ENCODE measurements at places on chromosomes 1 and 21.

- no peak for DNase-seq
Measured at GRCh38 chr1:11328444-11328843, 55.4 kb downstream of the UBIAD1 start.

GRCh38 chr1:89880679-89881078 lies 59.8 kb downstream of the LRRC8D start:
- no peak for DNase-seq

GRCh38 chr1:156226116-156226538 lies 13.3 kb downstream of the PMF1 start:
- DNase-seq, result no peak

GRCh38 chr1:91806769-91807700 lies 78.9 kb downstream of the TGFBR3 start:
- DNase-seq, result no peak

- DNase-seq, result no peak
Measured at GRCh38 chr1:247961791-247962190, 3.2 kb upstream of the OR2AK2 start.

DNA sequence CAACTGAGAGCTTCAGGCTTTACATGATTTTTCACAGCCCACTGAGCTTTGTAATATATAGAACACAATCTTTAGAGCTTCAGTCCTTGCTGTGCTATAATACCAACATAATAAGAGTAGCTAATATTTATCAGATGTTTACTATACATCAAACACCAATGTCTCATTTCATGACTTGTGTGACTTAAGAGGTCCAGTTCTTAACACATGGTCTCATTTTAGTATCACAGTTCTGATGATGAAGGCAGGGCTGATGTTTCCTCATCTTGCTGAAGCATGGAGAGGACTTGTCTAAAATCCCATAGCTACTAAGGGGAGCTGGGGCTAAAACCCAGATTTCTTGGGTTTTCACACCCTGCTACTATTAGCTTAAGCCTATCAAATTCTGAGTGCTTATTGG lies 5.5 kb downstream of the MTR start:
- no peak for DNase-seq

GRCh38 chr1:223872308-223872901 lies 26.7 kb upstream of the TP53BP2 start:
- DNase-seq, result no peak

- DNase-seq, result no peak
Measured at GRCh38 chr1:61282387-61282786, 200.0 kb downstream of the NFIA start.

GRCh38 chr1:187009320-187009719 lies 180.6 kb downstream of the PLA2G4A start:
- no peak for DNase-seq

GRCh38 chr1:185421485-185422107 lies 104.6 kb upstream of the IVNS1ABP start:
- no peak for DNase-seq

DNA sequence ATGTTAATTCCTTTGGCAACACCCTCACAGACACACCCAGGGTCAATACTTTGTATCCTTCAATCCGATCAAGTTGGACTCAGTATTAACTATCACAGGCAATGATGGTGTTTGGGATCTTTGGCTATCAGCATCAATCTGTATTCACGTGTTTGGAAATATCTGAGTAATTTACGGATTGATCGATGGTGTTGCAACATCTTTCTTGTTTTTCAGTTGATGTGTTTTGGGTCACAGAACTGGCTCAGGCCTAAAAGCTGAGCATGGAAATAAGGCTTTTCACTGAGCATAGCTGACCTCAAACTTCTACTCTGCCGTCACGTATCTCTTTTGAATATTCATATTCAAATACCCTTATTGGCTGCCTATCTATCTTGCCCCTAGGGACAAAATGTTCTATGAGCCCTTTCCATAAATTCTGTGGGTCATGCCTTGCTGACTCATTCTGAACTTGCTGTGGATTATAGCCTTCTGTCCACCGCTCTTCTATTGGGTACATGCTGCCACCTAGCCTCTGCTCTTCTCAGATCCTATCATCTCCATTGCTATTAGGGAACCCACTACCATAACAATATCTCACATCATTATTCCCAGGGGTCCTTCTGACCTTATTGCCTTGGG lies 156.0 kb downstream of the PDE4B start:
- DNase-seq, result no peak

DNA sequence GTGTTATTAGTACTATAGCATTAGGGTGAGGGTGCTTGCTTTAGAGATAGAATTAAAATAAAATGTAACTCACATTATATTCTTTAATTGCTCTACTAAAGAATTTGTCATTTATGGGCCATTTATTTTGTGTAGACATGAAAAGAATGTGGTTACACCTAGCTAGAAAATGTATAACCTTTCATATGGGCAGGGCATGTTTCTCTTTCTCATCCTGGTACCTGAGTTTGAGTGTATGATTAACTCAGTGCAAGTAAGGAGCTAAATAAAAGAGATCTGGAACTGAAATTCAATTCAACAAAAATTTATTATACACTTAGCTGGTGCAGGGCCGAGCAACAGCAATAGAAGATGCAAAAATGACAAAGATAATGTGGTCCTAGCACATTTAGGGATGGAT lies 47.4 kb downstream of the MAP3K7CL start:
- no peak for DNase-seq

GRCh38 chr21:14712121-14712715 lies 166.1 kb upstream of the SAMSN1 start:
- no peak for DNase-seq

DNA sequence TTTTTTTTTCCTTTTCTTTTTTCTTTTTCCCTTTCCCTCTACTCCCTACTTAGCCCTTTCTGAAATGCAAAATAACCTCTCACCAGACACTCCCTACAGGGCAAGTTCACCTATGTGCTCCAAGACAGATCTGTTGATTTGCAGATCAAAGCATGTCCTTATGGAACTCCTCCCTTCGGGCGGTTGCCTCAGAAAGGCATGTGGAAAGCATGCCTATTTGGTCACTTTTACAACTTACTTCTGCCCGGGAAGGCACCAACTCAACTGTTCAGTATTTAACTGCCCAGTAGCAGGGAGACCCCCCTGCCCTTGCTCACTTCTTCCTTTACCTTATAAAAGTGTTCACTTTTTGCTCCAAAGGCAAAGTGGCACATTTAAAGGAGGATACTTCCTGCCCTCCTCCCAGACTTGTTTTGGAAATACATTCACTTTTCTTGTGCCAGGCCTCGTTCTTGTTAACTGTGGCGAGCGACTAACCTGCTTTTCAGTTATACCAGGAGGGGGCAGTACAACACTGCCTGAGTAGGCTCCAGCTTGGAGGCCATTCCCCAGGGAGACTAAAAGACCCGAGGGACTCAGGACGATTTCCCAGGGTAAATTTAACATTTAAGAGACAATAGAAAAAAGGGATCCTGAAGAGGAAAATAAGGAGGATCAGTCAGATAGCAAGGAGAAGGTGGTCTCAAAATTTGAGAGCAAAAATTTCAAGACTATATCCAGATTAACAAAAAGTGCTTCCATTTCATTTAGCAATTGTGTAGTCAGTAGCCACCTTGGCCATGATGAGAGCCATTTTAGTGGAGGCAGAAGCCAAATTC lies 12.3 kb upstream of the SLAMF7 start:
- DNase-seq, result peak; percentile 75

- no peak for DNase-seq
Measured at GRCh38 chr1:111052246-111052645, 87.6 kb downstream of the DRAM2 start.

DNA sequence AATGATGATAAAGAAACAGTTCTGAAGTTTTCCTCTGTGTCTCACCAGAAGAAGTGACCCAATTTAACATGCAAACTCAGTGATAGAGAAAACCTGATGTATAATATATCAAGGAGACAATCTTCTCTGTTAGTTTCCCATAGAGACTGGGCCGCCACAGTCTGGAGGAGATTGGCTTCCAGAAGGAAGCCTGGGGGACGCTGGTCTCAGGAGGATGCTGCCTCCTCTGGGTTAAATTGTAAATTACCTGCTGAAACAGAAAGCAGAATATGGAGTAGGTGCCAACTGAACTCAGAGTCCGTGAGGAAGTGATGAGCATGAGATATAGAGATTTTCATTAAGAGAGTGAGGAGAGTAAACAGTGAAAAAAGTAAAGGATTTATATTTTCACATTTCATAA lies 15.8 kb downstream of the OR14I1 start:
- DNase-seq, result peak; percentile 25

GRCh38 chr1:193416226-193417024 lies 230.0 kb upstream of the B3GALT2 start:
- DNase-seq, result no peak

GRCh38 chr1:92184632-92185031 lies 33.1 kb upstream of the C1orf146 start:
- DNase-seq, result no peak

DNA sequence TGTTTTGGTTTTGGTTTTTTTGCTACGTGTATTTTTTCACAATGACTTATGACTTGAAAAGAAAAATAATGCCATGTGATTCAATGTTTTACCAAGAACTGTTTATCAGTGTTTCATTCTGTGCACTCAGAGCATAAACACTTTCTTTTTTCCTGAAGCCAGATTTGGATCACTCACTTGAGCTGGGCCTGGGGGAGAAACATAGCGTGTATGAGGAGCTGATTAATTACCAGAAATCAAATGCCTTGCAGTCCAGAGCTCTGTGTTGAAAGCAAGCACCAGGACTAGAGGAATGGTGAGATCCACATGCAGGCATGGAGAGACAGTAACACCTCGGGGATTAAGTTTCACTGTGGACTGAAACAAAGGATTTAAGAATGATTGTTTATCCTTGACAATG lies 642.1 kb upstream of the ADGRL2 start:
- DNase-seq, result no peak

DNA sequence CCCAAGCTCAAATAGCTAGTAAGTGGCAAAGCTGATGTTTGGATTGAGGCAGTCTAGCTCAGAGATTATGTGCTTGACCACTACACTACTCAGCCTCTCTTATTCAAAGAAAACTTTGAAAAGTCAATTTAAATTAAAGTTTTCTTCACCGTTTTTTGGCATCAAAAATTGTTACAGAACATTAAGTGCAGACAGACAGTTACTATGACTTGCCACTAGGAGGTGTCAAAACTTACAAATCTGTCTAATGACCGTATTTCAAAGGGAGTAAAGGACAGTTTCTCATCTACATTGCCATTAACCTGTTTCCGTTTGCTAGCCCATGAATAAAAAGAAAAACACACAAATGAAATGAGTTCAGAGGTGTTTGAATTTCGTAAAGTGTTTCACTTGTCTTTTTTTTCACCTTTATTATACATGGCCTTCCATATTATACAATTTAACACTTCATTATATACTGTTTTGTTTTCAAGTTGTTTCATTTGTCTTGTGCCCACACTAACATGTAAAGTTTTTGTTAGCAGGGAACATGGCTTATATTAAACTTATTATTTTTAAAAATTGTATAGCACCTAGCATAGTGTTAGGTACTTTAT lies 57.4 kb upstream of the MTF2 start:
- DNase-seq, result peak; percentile 63

GRCh38 chr1:178692564-178693327 lies 32.3 kb upstream of the RALGPS2 start:
- no peak for DNase-seq

DNA sequence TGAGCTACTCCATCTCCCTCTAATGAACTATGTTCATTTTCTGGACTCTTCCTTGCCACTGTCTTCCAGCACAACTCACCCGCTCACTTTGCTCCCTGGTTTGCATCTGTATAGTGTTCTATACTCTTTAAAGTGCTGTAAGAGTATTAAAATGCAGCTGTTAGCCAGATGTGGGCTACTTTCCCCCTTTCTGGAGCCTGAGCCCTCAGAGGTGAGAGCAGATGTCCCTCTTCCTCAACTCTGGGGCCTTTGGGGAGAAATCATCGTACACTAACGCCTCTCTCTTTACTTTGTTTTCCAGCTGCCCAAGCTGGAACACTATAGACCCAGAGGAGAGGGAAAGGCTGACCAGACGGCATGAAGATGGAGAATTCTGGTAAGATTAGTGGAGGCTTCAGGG lies 39.4 kb downstream of the CAPN2 start:
- no peak for DNase-seq

GRCh38 chr1:47382399-47382983 lies 33.6 kb upstream of the FOXE3 start:
- no peak for DNase-seq

- no peak for DNase-seq
Measured at GRCh38 chr1:36766481-36766880, 267.8 kb downstream of the GRIK3 start.

- DNase-seq, result no peak
Measured at GRCh38 chr21:45306832-45307571, 19.3 kb upstream of the POFUT2 start.

GRCh38 chr1:18816808-18817207 lies 42.7 kb downstream of the TAS1R2 start:
- DNase-seq, result no peak

GRCh38 chr1:243271996-243272395 lies 16.2 kb downstream of the SDCCAG8 start:
- no peak for DNase-seq

GRCh38 chr1:247175458-247175857 lies 3.6 kb upstream of the ZNF124 start:
- DNase-seq, result no peak

DNA sequence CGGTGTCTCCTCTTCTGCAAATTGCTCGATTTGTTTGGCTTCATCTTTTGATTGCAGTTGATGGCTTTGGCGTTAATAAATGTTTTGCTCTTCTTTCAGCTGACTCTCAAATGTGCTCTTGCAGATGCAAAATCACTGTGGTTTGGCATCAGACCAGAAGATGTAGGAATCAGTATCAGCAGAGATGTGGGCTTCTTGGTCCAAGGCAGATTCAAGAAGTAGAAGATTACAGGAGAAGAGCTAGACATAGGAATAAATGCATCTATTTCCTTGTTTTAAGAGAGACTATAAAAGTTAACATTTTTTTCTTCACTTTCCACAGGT lies 59.8 kb upstream of the BACH1 start:
- DNase-seq, result no peak

- no peak for DNase-seq
Measured at GRCh38 chr1:74470251-74470650, 42.2 kb downstream of the LRRC53 start.

DNA sequence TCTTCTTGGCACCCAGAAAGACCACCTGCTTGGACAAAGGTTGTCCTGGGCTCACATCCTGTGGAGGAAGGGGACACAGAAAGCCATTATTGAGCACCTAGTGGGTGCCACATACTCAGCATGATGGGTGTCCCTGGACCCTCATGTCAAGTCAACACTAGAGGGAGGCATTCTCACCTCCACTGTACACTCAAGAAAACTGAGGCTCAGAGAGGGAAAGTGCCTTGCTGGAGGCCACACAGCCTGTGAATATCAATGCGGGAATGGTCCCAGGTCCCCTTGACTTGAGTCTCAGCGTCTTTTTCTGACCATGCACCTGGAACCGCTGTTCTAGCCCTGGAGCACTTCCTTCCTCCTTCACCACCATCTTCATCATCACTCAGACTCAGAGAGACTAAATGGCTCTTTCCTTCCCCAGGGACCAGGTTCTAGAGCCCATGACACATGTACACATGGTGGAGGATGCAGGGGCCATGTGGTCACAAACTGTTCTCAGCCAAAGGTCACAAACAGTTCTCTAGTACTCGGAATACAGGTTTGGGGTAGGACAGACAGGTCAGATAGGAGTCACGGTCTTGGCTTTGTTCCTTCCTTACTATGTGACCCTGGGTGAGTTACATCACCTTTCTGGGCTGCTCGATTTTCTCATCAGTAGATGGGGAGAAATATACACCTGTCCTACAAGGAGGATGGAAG lies 89.2 kb upstream of the WNT4 start:
- DNase-seq, result no peak
